ENCODE measurements at places on chromosomes 16 and 17. TPM values are rescaled to one million over a fixed set of nuclear protein-coding genes. Genes with fewer than 3 reads are reported as not detected.

GRCh38 chr16:87581857-87582215 is 20.5 kb upstream of the JPH3 start:
- no peak overlapping the region for H3K27ac ChIP-seq
- peaks cover 2% of the 10 kb centered on the region for H3K4me1 ChIP-seq
- no peaks in the 10 kb centered on the region for H3K36me3 ChIP-seq
- no peak overlapping the region for H3K4me3 ChIP-seq
- DNase-seq, result no peak

GRCh38 chr16:6297666-6298410 is 1034.8 kb upstream of the RBFOX1 start:
- no peaks in the 10 kb centered on the region for H3K4me1 ChIP-seq
- H3K4me3 ChIP-seq, result no peak overlapping the region
- no peaks in the 10 kb centered on the region for H3K36me3 ChIP-seq
- H3K27me3 ChIP-seq, result no peaks in the 10 kb centered on the region
- no peak for DNase-seq
- no peak overlapping the region for H3K27ac ChIP-seq

DNA sequence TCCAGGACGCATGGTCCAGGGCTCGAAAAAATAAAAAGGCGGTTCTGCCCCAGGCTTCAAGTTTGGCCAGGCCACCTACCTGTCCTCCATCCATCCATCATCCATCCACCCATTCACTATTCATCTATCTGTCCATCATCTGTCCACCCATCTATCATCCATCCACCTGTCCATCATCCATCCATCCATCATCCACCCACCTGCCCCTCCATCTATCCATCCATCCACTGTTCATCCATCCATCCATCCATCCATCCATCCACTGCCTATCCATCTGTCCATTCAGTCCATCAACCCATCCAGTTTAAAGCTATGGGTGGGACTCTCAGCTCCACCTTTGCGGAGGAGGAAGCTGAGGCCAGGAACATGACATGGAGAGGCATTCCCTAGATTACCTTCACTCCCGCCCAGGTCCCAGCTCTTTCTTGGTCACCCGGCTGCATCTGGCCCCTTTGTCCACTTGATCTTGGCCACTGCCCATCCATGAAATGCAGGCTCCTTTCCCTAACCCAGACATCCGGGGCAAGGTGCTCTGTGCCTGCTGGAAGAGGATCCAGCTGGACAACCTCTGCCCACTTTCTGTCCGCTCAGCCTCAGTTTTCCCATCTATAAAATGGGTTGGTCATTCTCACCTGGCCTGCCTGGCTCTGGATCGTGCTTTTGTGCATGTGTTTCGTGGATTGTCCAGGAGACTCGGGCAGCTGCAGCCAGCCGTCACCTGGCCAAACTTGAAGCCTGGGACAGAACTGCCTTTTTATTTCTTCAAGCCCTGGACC is 236.0 kb upstream of the CIBAR2 start:
- H3K4me1 ChIP-seq, result no peaks in the 10 kb centered on the region
- H3K36me3 ChIP-seq, result no peaks in the 10 kb centered on the region
- H3K4me3 ChIP-seq, result no peak overlapping the region
- DNase-seq, result no peak

DNA sequence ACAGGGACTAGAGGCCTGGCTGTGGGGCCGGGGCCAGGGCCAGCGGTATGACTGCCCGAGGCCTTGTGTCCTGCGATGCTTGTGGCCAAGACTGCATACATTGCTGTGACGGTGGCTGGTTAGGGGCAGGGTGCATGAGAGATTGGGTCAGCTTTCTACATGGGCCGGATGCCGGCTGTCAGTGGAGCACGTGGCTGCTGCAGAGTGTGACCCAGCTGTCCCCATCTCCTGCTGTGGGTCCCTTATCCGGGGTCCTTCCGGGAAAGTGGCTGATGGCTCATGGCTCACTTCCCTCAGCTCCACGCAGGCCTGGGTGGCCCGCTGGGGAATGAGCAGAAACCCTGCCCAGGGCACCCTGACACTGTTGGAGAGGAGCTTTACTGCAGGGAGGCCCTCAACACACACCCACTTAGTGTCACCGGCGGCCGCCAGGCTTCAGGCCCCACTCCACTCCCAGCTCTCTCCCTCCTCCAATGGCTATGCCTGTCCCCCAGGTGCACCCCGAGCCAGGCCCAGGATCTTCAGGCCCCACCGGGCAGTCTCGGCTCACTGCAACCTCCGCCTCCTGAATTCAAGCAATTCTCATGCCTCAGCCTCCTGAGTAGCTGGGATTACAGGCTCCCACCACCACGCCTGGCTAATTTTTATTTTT is 808 bp upstream of the RGS11 start:
- H3K36me3 ChIP-seq, result no peaks in the 10 kb centered on the region
- peaks cover 8% of the 10 kb centered on the region for H3K4me1 ChIP-seq
- DNase-seq, result no peak
- no peak overlapping the region for H3K27ac ChIP-seq
- H3K27me3 ChIP-seq, result peaks cover 21% of the 10 kb centered on the region

DNA sequence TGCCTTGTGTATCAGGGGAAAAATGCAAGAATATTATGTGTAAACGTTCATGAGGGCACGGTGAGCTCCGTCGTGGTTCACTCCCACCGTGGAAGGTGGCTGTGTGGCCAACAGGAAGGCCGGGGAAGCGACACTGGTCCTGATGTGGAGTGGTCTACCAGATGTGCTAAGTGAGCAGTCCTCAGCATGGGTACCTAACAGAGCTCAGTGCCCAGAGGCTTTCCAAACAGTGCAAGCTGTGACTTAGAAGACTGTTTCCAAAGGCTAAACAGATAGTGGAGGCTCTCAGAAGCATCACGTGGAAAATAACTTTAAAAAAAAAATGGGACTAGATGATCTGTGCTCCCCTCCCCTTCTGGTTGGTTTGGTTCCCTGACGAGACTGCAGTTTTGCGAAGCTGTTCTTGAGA is 199.3 kb upstream of the CHMP6 start:
- peaks cover 50% of the 10 kb centered on the region for H3K36me3 ChIP-seq
- H3K4me1 ChIP-seq, result peaks cover 70% of the 10 kb centered on the region
- no peaks in the 10 kb centered on the region for H3K27me3 ChIP-seq
- peak overlapping the region; percentile 58 for H3K4me3 ChIP-seq
- no peak for DNase-seq

- H3K27ac ChIP-seq, result no peak overlapping the region
- H3K27me3 ChIP-seq, result no peaks in the 10 kb centered on the region
- peaks cover 18% of the 10 kb centered on the region for H3K36me3 ChIP-seq
- peak; percentile 87 for DNase-seq
Measured at GRCh38 chr17:81291662-81292061, 3.4 kb downstream of the SLC38A10 start.

GRCh38 chr17:12250973-12251372 is 230.3 kb downstream of the MAP2K4 start:
- no peak overlapping the region for H3K27ac ChIP-seq
- H3K36me3 ChIP-seq, result no peaks in the 10 kb centered on the region
- no peaks in the 10 kb centered on the region for H3K4me1 ChIP-seq
- H3K27me3 ChIP-seq, result peaks cover 2% of the 10 kb centered on the region

The DBF4B gene
- 25.5 TPM for total RNA-seq

The CDH1 gene
- 0.54 TPM for total RNA-seq

GRCh38 chr17:75739801-75740200 is 18.5 kb downstream of the ITGB4 start:
- H3K27ac ChIP-seq, result no peak overlapping the region
- H3K27me3 ChIP-seq, result peaks cover 2% of the 10 kb centered on the region
- no peak for DNase-seq
- H3K4me1 ChIP-seq, result peaks cover 4% of the 10 kb centered on the region

The SPIRE2 gene
- 0.29 TPM for total RNA-seq

- DNase-seq, result peak; percentile 67
- no peaks in the 10 kb centered on the region for H3K36me3 ChIP-seq
- no peaks in the 10 kb centered on the region for H3K4me1 ChIP-seq
- no peak overlapping the region for H3K27ac ChIP-seq
- H3K27me3 ChIP-seq, result peaks cover 2% of the 10 kb centered on the region
Measured at GRCh38 chr16:85245307-85246172, 133.3 kb upstream of the CIBAR2 start.

The TRIM72 gene
- not detected for total RNA-seq

GRCh38 chr17:67229109-67229955 is 15.7 kb downstream of the HELZ start:
- H3K4me3 ChIP-seq, result no peak overlapping the region
- H3K4me1 ChIP-seq, result peaks cover 35% of the 10 kb centered on the region
- DNase-seq, result no peak
- H3K27ac ChIP-seq, result no peak overlapping the region
- no peaks in the 10 kb centered on the region for H3K27me3 ChIP-seq

- H3K4me3 ChIP-seq, result no peak overlapping the region
- no peak overlapping the region for H3K27ac ChIP-seq
- no peaks in the 10 kb centered on the region for H3K4me1 ChIP-seq
- no peak for DNase-seq
- H3K27me3 ChIP-seq, result peaks cover 6% of the 10 kb centered on the region
Measured at GRCh38 chr17:8611619-8612298, 18.8 kb downstream of the MYH10 start.

DNA sequence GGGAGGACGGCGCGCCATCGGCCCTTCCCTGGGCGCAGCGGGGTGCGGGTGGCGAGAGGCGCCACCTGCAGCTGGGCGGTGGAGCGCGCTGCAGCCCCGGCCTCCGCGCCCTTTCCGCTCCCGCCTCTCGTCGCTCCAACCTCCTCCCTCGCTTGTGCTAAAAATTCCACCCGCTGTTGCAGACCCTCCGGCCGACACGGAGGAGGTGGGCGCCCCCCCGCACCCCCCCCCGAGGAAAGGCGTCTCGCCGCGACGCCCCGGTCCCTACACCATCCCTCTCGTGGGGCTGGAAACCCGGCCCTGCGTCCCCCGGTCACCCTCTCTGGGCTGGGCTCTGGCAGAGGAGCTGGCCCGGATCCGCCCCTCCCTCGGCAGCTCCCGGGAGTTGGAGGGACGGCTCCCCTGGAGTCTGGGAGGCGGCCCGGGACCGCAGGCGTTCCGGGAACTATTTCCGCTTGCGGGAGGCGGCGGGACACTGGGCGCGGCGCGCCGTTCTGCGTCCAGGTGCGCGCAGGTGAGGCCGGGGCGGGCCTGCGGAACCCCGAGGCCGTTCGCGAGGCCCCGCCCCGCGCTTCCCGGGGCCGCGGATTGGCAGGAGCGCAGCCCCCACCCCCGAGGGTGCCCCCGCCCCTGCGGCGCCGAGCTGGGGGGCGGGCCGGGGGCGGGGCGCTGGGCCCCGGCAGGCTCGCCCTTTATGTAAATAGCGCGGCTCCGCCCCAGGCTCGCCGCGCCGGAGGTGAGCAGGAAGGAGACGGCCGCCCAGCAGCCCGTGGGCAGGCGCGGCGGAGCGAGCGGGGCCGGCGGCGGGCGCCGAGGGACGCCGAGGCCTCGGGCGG is at the start of gene LLGL2:
TSS of gene LLGL2 (plus strand) at position 728 of the 836 bp plus-strand sequence. CDS start 17,730 bp downstream, outside the sequence.
- H3K27me3 ChIP-seq, result peaks cover 2% of the 10 kb centered on the region
- peaks cover 10% of the 10 kb centered on the region for H3K4me1 ChIP-seq
- H3K36me3 ChIP-seq, result peaks cover 13% of the 10 kb centered on the region
- H3K27ac ChIP-seq, result no peak within 1 kb of the TSS

The GRIN2A gene
- not detected for total RNA-seq

DNA sequence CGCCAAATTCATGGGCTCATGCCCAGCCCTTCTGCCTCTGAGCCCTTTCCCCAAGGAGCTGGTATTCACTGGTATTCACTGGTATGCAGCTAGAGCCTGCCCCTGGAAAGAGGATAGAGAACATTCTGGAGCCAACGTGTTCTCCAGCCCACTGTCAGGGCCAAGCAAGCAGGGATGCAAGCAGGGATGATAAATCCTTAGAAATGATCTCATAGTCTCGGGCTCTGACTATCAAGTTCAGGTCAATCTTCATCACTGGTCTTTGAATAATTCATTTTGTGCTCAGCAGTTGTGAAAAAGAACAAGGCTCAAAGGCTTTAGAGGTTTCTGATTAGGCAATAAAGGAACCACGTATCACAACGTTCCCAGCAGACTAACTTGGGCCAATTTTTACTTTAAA is 57.3 kb downstream of the CACNG5 start:
- no peak for DNase-seq
- no peaks in the 10 kb centered on the region for H3K4me1 ChIP-seq
- no peak overlapping the region for H3K4me3 ChIP-seq

The MRPL45 gene
- total RNA-seq, result 54.3 TPM

- no peak for DNase-seq
- no peak overlapping the region for H3K27ac ChIP-seq
- H3K4me3 ChIP-seq, result no peak overlapping the region
- no peaks in the 10 kb centered on the region for H3K36me3 ChIP-seq
- H3K4me1 ChIP-seq, result no peaks in the 10 kb centered on the region
Measured at GRCh38 chr17:70100983-70101382, 26.0 kb downstream of the KCNJ16 start.

GRCh38 chr17:40086150-40087044 is 14.0 kb downstream of the NR1D1 start:
- H3K36me3 ChIP-seq, result peaks cover 10% of the 10 kb centered on the region
- peak; percentile 71 for DNase-seq
- H3K27me3 ChIP-seq, result no peaks in the 10 kb centered on the region
- peak overlapping the region; percentile 55 for H3K27ac ChIP-seq
- H3K4me1 ChIP-seq, result peaks cover 8% of the 10 kb centered on the region

The HOXB9 gene
- total RNA-seq, result 6.9 TPM
